ENCODE measurements at places on chromosomes 5 and 9.

DNA sequence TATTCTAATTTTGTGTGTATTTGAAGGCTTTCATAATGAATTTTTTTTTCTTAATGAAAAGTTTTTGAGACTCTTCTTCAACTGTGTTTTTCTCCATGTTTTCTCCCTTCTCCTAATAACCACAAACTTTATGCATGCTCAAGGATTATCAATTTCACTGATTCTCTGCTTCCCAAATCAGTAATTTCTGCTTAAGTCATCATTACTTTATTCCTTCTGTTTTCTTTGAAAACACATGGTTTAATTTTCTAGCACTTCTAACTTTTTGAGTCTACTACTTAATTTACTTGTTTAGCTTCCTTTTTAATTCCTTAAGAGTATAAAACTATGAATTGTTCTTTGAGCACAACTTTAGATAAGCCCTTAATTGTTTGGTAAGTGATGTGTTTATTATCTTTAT is 11.5 kb upstream of the FBN2 start:
- DNase-seq = no peak

- no peak for DNase-seq
Measured at GRCh38 chr9:124673063-124673462, 98.0 kb downstream of the NR6A1 start.

GRCh38 chr5:179153921-179154345 is 93.8 kb downstream of the ZNF354C start:
- no peak for DNase-seq

GRCh38 chr9:131700765-131701435 is 39.0 kb downstream of the RAPGEF1 start:
- no peak for DNase-seq

GRCh38 chr5:128254789-128255188 is 171.2 kb downstream of the SLC12A2 start:
- no peak for DNase-seq

DNA sequence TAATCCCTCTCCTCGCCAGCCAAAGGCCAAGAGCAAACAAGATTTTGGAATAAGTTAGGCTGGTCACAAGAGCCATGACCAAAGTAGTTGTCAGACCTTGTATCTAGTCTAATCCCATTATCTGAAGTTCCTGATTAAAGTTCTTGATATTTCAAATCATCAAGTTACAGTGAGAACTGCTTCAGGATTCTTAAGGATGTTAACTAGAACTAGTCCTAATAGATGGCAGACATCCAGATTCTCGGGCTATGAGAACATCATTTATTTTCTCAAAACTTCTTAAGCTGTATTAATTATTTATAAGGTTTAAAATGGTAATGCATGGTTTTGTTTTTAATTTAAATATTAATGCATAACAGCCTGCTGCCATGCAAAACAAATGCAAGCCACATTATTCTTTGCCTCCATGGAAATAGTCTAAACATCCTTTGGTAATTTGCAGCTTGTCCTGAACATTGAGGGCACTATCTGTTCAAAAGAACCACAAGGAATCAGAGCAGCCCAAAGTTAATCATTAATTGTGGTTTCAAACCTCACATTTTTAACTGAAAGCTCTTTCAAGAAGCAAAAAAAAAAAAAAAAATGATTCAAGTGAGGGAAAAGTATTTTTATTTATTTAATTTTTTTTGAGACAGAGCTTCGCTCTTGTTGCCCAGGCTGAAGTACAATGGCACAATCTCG is 95.1 kb downstream of the TTC39B start:
- DNase-seq = no peak

- DNase-seq = peak; percentile 6
Measured at GRCh38 chr9:119284118-119284517, 85.1 kb downstream of the BRINP1 start.

- no peak for DNase-seq
Measured at GRCh38 chr5:37638897-37639296, 200.9 kb downstream of the GDNF start.

DNA sequence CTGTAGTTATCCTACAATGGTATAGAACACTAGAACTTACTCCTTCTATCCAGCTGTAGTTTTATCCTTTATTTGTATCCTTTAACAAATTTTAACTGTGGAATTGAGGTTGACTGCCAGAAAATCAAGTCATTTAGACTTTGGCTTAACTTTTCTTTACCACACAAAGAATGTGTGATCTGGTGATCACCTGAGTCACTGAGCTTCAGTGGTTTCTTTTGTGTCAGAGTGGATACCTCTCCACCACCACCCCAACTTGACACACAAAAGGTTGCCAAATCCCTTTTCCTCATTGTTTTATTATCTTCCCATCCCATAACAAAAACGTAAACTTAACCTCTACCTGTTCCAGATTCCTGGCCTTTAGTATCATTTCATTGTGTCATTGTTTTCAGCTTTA is 5.5 kb downstream of the OTULIN start:
- DNase-seq = no peak

DNA sequence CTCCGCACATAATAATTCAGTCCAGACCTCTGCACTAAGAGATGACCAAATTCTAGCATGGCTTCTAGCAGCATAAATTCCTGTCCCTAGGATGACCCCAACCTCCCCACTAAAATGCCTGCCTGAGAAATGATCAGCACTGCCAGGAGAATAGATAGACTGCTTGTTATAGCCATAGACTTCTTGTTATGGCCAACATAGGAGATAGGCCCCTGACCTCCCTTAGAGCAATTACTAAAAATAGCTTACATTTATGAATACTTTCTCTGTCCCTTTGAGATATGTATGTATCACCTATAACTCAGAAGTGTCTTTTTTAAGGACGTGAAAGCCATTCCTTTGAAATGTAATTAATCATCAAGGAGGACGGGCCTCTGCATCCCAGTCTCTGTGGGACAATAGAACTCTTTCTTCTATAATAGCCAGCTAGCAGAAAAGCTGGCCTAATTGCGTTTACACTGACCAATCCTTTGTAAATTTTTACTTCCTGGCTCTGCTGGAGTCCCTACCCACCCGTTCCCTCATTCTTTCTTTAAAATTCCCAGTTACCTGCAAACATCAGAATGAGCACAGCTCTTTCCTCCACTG is 1002.7 kb downstream of the CDH18 start:
- DNase-seq = no peak

GRCh38 chr5:74167206-74167929 is 473.2 kb downstream of the ENC1 start:
- no peak for DNase-seq

DNA sequence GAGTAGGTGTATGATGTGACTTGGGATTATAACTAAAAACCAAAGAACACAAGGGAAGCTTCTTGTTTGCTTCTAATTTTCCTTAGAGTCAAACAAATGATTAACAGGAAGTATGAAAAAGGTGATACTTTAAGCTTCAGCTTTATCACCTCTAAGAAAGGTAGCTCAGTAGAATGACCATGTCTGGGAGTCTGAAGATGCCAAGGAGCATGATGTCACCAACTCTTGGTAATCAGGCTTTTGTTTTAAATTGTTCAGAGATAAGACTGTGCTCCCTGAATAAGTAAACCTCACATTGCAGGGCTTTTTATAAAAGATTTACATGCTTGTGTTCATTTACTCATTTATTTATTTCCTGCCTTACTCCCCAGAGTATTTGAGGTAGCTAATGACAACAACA is 169.9 kb downstream of the FER start:
- DNase-seq = no peak

GRCh38 chr9:135350003-135350315 is 129.6 kb upstream of the PPP1R26 start:
- no peak for DNase-seq

- DNase-seq = no peak
Measured at GRCh38 chr5:150266871-150267291, 22.7 kb downstream of the CAMK2A start.

GRCh38 chr9:10678790-10679189 is 66.0 kb upstream of the PTPRD start:
- DNase-seq = no peak

- peak; percentile 11 for DNase-seq
Measured at GRCh38 chr5:142364251-142365145, 39.7 kb upstream of the SPRY4 start.

DNA sequence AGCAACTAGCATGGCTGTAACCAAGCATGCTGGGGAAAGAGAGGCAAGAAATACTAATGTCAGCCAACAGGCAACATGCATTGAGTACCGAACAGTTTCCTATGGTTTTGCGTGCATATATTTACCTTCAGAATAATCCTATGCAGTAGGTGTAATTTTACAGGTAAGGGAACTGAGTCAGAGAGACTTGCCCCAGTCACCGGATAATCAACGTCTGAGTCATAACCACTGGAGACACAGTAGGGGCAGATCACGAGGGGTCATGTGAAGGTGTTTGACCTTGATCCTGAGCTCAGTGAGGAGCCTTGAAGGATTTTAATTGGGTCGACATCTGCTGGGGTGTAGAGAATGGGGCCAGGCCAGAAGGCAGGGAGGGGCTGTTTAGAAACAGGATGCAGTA is 13.4 kb upstream of the TSC1 start:
- DNase-seq = no peak

- no peak for DNase-seq
Measured at GRCh38 chr9:109886617-109887016, 106.6 kb downstream of the PALM2AKAP2 start.

DNA sequence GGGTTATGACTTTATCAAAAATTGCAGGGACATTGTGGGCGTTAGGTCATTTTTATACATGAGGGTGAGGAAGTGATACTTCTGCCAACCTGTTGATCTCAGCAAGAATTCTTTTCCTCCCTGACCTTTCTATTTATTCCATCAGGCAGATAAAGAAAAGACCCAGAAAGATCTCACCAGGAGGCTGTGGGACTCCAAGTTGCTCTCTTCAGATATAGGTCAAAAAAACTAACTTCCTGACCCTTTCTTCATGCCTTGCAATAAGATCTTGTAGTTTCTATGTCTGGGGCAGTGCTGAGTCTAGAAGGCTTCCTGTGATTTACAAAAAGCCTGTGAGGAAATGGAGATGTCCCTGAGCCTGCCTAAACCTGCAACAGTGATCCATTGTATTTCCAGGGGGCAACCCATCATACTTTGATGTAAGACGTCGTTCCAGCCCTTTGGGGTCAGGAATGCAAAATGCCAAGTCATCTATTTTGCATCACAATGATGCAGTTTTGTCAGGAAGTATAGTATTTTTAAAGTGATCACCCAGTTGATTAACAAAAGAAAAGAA is 22.0 kb upstream of the PIK3R1 start:
- no peak for DNase-seq

DNA sequence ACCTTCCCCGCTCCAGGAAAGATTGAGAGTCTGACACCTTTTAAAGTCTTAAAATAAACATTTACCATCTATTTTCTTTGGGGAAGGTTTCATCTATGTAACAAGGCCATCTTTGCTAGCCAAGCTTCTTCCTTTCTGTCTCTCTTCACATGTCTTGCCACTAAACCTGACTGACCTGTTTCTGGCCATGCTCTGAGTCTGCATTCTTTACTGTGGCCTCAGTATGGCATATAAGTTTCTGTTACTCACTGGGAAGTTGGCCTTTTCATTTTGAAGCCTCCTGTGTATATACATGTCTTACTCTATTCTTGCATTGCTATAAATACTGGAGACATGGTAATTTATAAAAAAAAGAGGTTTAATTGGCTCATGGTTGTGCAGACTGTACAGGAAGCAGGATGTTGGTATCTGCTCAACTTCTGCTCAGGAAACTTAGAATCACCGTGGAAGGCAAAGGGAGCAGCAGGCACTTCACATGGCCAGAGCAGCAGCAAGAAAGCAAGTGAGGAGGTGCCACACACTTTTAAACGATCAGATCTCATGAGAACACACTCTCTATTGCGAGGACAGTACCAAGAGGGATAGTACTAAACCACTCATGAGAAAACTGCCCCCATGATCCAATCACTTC is 48.1 kb downstream of the KCNV2 start:
- DNase-seq = no peak

GRCh38 chr5:66958201-66958979 is 238.2 kb downstream of the CD180 start:
- DNase-seq = no peak

DNA sequence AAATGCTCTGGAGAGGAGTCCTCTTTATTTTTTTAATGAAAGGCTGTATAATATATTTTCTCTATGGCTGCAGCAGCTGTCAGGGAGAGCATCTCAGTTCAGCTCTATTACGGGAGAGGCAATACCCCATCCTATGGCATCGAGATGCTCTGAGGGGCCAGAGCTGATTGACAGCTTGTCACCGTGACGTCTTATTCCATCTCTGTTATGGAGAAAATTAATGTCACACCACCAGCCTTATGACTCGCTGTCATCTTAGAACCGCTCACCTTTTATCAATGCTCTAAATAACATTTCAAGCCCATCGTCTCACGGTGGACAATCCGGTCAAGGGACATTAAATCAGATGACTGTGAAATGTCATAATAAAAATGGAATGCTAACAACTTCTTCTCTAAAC is 273.5 kb downstream of the SLF1 start:
- DNase-seq = no peak

DNA sequence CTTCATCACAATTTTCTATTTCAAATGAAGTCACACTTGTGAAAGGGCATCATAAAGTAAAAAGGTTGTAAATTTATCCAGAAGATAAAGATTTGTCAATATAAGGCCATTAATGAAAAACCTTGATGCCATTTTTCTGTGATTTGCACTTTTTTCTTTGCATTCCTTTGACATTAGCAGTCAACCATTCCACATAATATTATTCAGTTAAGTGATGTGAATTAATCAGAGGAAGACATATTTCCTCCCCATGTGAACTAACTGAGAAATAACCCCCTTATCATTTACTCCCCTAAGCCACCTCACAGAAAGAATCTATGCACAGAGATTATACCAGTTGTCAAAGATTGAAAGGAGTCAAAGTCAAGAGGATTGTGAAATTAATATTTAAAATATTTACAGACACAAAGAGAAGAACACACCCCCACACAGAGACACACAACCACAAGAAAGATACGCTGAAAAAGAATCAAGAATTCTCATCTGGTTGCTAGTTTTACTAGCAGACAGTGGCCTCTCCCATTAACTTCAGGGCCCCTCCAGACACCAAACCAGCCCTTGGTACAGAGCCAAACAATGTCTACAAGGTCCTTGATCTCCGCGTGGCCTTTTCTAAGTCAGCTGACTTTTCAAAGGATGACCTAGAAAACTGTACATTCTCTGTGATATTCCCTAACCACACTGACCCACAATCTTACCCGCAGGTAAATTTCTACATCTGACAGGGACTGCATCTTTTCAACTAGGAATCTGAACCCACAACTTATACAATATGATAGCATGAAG is 29.5 kb downstream of the GNAQ start:
- DNase-seq = no peak

- DNase-seq = peak; percentile 17
Measured at GRCh38 chr9:114035221-114035844, 42.8 kb downstream of the AMBP start.
